ENCODE measurements at places on chromosomes 7 and 10.

DNA sequence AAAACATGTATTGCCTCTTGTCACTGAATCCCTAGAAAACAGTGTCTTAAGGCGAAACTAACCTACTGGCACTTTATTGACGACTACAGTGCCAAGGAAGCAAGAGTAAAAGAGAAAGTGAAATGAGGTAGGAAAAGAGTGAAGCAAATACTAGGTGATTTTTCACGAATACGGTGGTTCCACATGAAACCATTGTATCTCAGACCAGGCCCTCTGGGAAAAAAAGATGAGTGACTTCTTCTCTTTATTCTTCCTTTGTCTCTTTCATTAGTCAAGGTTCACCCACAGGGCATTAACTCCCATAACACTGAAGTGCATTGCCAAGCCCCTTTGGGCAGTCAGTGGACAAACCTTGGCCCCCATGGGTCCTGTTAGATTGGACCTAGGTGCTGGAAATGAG is 16.2 kb upstream of the MACC1 start:
- no peak for DNase-seq

GRCh38 chr10:125101049-125101448 is 59.3 kb downstream of the CTBP2 start:
- DNase-seq = peak; percentile 25

DNA sequence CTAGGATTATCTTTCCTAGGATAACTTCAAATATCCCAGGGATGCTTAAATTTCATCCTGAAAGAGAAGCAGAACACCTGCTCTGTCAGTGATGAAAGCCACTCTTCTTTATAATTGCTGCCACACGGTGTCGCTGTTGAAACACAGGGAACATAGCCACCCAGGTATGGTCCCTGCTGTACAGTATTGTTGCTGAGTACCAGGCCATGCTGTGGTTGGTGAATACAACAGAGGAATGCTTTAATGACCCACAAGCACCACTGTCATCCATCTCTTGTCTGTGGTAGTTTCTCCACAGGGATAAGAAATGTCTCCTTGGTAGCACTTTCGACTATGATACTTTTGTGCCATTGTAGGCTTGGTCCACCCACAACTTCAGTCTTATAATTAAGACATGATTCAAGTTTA is 70.6 kb upstream of the STARD3NL start:
- DNase-seq = peak; percentile 67

- DNase-seq = no peak
These were observed 37.6 kb upstream of the COL1A2 start for GRCh38 chr7:94357076-94357475.

DNA sequence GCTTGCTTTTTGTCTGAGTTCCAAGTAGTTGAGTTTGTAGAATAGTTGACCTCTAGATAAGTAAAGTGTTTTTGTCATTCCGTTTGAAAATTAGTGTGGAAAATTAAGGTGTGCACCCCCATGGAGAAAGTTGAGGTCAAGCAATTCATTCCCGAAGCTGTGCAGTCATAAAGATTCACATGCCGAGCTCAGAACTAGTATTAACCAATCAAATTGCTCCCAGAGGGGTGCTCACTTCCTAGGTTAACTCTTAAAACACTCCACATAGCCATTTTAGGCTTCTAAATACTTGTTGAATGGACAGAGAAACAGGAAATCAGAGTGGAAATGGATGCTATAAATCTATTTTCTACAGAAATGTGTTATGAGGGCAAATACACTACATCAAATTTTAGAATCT is 638.9 kb downstream of the SUGCT start:
- no peak for DNase-seq

DNA sequence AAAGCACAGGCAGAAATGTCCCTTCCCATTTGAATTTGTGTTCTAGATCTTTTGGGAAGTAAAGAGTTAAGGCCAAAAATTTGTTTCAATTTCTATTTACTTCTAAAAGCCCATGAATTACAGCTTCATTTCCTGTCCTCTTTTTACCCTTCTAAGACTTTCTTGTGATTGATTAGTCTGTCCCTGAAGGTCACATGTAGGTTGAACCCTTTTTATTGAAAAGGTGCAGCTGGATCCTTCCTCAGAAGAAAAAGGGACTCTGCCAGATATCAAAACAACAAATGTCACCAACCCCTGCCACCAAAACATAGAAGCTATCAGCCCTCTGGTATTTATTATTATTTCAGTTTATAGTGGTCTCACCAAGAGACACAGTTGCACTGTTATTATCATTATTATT is 424.9 kb upstream of the DPP6 start:
- no peak for DNase-seq

DNA sequence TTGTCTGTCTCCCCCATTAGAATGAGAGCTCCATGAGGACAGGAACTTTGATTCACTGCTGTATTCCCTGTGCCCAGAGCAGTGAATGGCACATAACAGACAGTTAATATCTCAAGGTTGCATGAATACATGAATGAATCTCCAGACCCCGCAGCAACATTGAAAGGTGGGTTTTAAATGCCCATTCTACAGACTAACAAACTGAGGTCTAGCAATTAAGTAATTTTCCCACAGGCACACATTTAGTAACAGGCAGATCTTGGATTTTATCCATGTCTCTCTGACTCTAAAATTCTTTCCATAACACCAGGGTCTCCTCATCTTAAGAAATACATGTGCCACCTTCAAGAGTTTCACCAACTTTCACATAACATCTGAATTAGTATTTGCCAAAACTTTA is 104.7 kb upstream of the ARID5B start:
- no peak for DNase-seq

DNA sequence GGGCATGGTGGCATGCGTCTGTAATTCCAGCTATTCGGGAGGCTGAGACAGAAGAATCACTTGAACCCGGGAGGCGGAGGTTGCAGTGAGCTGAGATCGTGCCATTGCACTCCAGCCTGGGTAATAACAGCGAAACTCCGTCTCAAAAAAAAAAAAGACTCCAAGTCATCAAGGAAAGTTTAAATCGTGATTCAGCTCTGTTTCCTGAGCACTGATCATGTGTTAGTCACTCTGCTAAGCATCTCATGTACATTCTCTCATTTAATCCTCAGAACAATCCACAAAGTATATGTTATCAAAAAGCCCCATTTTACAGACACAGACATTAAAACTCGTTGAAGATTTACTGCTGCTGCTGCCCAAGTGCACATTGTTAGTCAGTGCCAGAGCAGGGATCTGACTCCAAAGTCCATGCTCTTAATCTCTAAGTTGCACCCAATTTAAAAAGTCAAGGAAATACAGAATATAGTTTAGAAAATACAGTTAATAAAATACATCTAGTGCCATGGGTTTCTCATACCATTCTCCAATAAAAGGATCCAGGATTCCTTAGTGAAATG is 6.2 kb downstream of the PIK3AP1 start:
- no peak for DNase-seq

- DNase-seq = no peak
These were observed 7.7 kb upstream of the INSIG1 start for GRCh38 chr7:155289949-155290501.

DNA sequence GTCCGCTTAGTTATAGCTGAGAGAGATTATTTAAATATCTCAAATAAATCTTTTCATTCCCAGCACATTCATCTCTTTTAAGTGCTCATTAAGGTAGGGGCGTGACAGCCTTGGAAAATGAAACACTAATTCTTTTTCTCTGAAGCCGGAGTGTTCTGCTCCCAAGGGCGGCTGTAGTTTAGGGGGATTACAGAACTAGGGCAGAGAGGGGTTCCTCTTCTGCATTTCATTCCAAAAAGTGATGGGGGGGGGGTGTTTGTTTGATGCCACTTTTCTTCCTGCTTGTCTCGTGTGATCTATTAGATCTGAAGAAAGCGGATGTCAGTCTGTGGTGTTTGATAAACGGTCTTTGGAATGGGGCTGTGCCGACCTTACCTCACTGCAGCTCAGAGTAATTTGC is 506.5 kb upstream of the MGMT start:
- peak; percentile 2 for DNase-seq

DNA sequence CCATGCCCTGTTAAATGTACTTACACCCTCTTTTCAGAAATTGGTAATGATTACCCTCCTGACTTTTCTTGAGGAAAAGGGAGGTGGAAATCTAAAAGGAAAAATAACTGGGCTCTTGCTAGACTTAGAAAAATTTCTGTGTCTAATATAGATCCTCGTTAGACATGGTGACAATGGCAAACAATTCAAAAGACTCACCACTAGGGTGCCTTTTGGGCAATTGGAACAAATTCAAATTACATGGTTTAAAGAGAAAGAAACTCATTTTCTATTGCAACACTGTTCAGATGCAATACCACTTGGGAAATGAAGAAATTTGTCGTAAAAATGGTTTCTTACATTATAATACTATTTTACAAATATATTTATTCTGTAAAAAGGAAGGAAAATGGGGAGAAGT is 950.1 kb downstream of the GRM8 start:
- no peak for DNase-seq

DNA sequence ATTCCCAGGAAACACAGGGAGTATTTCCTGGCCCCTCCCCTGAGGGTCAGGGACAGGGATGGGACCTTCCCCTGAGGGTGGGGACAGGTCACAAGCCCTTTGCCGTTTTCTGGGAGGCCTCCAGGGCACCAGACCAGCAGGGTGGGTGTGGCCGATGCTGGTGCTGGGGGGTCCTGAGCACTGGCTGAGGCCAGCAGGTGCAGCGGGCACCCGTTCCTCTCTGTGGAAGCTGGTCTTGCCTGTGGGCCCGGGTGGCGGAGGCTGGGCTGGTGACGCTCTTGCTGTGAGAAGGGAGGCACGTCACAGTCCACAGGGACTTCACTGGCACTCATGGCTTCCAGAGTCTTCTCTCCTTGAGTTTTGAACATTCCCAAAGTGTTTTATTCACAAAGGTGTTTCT is 44.2 kb upstream of the CFAP46 start:
- DNase-seq = no peak

- no peak for DNase-seq
These were observed 42.9 kb upstream of the SAMD8 start for GRCh38 chr10:75068523-75068922.

- peak; percentile 85 for DNase-seq
These were observed 15.8 kb upstream of the CAMK1D start for GRCh38 chr10:12333380-12334185.

- no peak for DNase-seq
These were observed 104.7 kb downstream of the SEPTIN7 start for GRCh38 chr7:35905555-35905954.

- no peak for DNase-seq
These were observed 511.9 kb upstream of the ZMIZ1 start for GRCh38 chr10:78556705-78557432.

DNA sequence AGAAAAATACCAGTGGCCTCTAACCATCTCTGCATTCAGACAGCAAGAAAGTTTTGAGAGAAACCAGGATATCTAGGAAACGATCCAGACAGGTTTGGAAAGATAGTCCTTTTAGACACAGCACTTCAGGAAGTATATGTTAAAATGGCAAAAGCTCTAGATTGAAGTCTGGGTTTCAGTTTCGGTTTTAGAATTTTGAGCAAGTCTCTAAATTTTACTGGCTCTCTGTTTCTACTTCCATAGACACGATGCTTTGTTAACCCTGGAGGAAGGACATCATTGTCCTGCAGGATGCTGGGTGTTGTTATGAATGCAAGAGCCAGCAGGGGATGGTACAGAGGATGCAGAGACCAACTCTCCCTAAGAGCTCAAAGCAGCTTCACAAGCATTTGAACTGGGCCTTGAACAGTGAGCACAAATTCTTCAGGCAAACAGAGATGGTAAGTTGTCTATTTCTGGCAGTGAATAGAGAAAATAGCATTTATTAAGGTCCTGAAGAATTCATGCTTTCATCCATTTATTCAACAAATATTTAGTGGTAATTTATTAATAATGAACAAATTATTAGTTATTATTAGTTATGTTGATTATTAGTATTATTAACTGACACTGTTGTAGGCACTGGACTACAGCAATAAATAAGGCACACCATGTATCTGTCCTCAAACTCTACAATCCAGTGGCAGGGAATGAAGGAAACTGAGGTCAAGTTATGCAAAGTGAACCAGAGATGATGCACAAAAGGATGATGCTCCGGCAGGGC is 152.7 kb upstream of the NRP1 start:
- no peak for DNase-seq

- DNase-seq = no peak
These were observed 8.5 kb downstream of the TPST1 start for GRCh38 chr7:66213637-66214036.

DNA sequence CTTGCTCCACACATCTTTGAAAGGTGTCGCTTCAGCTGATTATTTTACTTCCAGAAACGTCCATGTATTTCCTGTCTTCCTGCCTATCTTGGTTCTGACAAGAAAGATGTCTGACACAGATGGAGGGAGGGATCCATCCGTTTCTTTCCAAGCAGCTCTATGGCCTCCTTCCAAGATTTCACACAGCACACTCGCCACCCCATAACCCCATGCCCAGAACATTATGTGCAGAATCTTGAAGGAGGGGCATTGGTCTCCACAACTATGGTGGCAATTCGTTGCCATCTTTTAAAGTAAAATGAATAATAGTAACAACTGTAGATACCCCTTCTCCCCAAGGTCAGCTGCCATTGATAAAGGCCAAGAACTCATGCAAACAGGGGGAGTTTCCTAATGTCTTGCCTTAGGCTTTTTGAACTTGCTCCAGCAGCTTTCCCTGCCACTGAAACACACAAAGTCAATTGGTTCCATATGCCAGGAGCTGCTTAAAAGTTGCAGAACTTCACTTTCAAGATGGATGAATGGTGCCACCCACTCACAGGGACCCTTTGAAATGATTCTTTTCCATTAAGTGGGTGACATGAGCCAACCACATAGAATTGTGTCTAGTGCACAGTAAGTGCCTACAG is 60.0 kb downstream of the VSTM4 start:
- no peak for DNase-seq

- DNase-seq = no peak
These were observed 295.2 kb downstream of the CAMK1D start for GRCh38 chr10:12644380-12645144.

DNA sequence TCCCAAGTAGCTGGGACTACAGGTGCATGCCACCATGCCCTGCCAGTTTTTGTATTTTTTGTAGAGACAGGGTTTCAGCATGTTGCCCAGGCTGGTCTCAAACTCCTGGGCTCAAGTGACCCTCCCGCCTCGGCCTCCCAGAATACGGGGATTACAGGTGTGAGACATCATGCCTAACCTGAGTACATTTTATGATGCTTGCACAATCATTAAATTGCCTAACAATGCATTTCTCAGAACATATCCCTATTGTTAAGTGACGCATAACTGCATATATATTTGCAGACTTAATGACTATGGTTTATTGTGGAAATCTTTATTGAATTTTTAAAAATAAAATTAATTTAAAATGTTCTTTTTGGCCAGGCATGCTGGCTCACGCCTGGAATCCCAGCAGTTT is 30.7 kb downstream of the INA start:
- DNase-seq = no peak
